Activated CD4-positive, alpha-beta T cell treated with anti-CD3 and anti-CD28 coated beads, Interleukin-2, amount 50 U/mL, for 48 hours (primary cell): ENCODE measurements at places on chromosomes 12 and 14.
A peak's percentile ranks its signal among the peaks of the same experiment; 100 is the strongest.

- no peak for DNase-seq
These were observed 413.0 kb downstream of the AEBP2 start for GRCh38 chr12:19852100-19852855.

DNA sequence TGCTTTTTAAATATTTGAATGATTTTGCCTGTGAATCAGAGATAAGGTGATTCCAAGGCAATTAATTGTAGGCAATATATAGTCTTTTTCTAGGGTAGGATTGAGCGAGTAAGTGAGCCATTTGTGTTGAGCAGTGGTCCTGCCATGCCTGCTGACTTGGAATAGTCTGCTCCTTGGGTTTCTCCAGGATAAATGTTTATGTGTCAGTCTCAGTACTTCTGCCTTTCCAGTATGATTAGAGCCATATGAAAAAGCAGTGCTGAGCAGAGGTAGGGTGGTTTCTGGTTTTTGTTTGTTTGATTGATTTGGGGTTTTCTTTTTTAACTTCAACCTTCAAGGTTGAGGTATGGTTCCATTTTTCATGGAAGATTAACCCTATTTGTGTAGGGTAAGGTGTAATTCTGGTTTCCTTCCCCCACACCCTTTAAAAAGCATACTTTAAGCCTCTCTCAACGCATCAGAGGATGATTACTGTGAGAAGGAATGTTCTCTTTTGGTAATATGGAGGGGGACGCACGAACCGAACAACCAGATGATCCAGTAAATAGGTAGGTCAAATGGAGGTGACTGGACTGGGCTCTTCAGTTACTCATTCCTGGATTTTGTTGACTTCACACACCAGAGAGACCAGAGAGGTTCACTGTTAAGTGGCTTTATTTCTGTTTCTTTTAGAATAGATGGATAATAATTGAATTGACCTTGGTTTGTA lies 22.7 kb downstream of the FRMD6 start:
- DNase-seq, result no peak

DNA sequence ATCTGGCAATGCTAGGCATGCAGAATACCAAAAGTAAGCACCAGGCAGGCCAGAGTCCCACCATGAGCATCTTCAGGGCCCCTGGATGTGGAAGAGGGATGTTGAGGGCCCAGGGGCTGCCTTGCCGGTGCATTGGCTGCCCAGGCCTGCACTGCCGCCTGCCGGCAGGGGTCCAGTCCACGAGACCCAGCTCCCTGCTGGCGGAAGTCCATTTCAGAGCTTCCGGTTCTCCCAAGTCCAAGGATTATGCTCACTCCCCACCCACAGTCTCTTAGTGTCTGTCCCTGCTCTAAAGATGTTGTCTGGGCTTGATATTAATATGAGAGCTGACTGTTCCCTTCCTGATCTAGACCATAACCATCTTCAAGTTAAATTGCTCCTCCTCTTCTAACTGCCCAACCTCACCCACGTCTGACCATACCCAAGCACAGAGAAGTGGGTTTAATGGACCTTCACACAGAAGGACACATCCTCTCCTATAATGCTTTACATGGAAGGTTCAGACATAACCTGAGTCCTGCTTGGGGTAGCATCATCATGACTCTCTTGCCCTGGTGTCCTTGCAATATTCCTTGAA lies 117.4 kb downstream of the DAD1 start:
- DNase-seq, result no peak

DNA sequence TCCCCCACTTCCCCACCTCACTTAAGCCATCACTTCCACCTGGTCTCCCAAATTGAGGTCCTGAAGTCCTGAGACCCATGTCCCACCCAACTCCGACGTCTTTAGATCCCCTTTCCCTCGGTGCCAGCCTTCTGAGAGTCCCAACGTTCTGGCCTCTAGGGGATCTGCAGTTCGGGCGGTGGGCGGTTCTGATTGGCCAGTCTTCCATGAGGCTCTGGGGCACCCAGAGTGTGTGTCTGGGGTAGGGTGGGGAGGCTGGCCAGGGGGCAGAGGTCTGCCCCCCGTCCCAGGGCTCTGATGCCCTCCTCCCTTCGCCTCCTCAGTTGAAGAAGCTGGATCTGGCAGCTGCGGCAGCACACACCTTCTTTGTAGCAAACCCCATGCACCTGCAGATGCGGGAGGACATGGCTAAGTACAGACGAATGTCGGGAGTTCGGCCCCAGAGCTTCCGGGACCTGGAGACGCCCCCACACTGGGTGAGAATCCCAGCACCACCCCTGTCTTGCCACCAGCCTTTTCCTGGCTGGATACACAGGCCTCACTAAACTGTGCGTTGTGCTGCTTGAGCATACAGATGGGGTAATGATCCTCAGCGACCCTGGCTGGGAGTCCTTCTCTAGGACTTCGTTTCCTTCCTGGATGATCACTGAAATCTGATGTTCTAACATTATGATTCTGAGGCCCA lies 1.5 kb downstream of the P3H3 start:
- DNase-seq, result no peak

DNA sequence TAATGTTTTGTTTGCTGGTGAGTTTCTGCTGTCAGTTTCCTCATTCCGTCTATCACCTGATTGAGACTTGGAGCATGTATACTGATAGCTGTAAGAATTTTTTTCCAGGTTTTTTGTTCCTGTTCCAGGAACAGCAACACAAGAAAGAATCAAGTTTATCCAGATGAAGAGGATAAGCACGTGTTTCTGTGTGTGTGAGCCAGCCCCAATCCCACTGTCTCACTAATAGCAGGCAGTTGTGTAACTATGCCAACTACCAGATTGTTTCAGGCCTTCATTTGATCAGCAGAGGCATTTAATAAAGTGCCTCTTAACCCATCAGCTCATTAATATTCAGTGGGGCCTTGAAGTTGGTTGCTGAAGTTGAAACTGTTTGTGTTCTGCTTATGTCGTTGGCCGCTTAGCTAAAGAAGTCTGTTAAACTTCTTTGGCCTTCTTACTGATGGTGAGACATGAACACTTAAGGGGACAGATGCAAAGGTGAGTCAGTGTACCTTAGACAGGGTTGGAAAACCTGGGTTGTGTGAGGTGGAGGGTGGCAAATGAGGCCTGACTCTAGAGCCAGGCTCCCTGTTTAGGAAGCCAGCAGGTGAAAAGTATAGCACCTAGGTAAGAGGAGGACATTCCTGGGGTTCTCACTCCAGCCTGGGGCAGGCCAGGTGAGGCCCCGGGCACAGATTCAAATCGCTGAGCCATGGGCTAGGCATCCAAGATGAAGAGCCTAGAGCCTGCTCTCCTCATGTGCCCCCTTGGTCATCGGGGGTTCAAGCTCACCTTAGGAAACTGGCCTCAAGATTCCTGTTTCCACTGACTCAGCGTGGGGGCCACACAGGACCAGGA lies 3.7 kb downstream of the ANKRD13A start:
- DNase-seq, result no peak

DNA sequence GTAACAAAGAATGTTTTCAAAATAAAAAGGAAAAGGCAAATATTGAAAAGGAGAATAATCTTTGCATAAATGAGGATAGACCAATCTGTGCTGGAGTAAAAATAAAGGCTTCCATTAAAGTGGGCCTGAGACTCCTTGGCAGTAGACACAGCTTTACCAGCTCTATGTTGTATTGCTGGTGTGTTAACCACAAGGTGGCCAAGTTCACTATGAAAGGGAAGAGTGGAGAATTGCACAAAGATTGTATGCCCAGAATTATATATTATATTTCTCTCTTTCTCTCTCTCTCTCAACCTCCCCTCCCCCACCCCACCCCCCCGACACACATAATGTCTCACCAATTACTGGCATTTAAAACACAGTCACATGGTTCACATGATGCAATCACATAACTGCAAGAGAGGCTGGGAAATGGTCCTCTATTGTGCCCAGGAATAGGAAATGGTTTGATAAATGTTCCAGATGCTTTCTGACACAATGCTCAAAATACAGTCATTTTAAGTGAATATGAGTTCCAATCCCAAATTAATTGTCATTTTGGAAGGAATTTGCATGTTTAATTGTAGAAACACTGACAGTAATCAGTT lies 222.6 kb upstream of the SYT1 start:
- DNase-seq, result no peak

- peak; percentile 53 for DNase-seq
These were observed 74.7 kb downstream of the DIO3 start for GRCh38 chr14:101635749-101636560.
